Hematopoietic multipotent progenitor cell treated with erythropoietin and hydrocortisone succinate and interleukin-3 and kit ligand, for 4 days (in vitro differentiated cells): ENCODE measurements at places on chromosomes 2 and 18.

GRCh38 chr2:112646791-112647689, 1.3 kb downstream of the SLC20A1 start:
- peak; percentile 57 for DNase-seq

GRCh38 chr18:60082790-60083189, 183.0 kb downstream of the PMAIP1 start:
- no peak for DNase-seq

DNA sequence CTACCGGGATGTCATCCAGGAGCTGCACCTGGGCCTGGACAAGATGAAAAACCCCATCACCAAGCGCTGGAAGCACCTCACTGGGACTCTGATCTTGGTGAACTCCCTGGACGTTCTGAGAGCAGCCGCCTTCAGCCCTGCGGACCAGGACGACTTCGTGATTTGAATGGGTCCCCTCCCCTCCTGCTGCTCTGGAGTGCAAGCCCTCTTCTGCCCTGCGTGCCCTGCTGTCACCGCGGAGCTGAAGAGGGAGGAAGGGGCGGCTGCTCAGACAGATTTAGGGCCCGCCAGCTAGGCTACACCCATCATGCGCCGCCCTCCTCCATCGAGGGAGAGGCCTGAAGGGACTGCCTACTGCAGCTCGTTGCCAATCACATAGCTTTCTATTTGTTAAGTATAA, 101.8 kb downstream of the SH3BP4 start:
- no peak for DNase-seq

DNA sequence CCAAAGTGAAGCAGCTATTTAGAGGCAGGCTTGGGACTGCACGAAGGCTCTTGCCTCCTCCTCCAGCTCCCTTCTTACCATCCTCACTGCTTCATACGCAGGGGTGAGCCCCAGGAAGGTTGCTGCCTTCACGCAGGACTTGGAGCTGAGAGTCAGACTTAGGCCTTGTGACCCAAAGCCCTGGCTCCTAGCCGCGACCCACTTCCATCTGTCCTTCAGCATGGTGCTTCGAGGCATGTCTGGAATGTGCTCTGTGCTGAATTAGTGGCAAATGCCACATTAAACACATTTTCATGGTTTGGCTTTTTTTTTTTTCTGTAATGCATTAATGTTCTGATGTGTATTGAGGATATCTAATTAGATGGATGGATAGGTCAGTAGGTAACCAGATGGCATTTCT, 37.5 kb downstream of the ITGB1BP1 start:
- no peak for DNase-seq

- no peak for DNase-seq
Observed at GRCh38 chr2:96218508-96219131, 10.0 kb upstream of the STARD7 start.
